HS-27A (cell line): ENCODE measurements at places on chromosomes 6 and 20.

- no peak for DNase-seq
Observed at GRCh38 chr6:16698162-16698533, 63.1 kb downstream of the ATXN1 start.

GRCh38 chr6:5967594-5967993 lies 39.1 kb downstream of the NRN1 start:
- DNase-seq = no peak

GRCh38 chr20:15699431-15700146 lies 873.7 kb downstream of the KIF16B start:
- DNase-seq = no peak

GRCh38 chr6:108730635-108731515 lies 117.3 kb upstream of the ARMC2 start:
- DNase-seq = no peak

GRCh38 chr6:14692208-14692607 lies 553.7 kb upstream of the JARID2 start:
- no peak for DNase-seq

DNA sequence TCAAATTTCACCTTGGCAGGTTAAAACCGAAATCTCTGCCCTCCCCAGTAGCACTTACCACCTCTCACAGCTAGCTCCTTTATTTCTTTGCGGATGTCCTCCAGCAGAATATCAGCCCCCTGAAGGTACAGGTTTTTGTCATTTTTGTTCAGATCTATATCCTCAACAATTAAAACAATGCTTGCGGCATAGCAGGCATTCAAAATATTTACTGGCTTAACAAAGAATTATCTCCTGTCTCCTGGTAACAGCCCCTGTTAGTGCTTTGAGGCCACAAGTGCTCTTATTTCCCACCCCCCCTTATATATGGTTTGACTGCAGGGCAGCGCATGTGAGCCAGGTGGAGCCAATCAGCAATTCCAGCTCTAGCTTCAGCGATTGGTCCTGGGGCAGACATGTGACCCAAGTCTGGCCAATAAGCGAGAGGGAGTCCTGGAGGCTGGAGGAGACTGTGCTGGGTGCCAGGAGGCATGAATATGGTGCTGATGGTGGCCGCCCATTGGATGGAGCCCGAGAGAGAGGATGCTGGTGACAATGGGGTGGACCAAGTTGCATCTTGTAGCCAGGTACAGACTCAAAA lies 21.0 kb downstream of the SULF2 start:
- no peak for DNase-seq

GRCh38 chr6:114939630-114940029 lies 596.8 kb upstream of the HS3ST5 start:
- no peak for DNase-seq

- no peak for DNase-seq
Observed at GRCh38 chr20:46905364-46906125, 10.9 kb downstream of the EYA2 start.

- no peak for DNase-seq
Observed at GRCh38 chr20:2303673-2304072, 7.9 kb downstream of the TGM3 start.

GRCh38 chr20:39195582-39196021 lies 233.5 kb downstream of the DHX35 start:
- DNase-seq = no peak

DNA sequence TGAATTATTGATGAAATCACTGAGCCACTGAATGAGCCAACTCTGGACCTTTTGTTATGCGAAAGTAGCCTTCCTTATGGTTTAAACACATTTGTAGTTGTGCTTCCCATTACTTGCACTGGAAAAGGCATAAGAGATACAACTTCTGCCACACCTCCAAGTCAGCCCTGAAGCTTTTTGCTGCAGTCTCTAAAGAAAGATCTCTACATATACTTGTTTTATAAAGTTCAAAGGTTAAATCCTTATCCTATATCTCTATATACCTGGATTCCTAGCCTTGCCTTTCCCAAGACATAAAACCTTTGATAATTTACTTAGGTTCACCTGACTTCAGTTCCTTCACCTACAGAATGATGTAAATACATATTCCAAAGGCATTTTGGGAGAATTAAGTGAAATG lies 132.0 kb downstream of the PTPRK start:
- no peak for DNase-seq

DNA sequence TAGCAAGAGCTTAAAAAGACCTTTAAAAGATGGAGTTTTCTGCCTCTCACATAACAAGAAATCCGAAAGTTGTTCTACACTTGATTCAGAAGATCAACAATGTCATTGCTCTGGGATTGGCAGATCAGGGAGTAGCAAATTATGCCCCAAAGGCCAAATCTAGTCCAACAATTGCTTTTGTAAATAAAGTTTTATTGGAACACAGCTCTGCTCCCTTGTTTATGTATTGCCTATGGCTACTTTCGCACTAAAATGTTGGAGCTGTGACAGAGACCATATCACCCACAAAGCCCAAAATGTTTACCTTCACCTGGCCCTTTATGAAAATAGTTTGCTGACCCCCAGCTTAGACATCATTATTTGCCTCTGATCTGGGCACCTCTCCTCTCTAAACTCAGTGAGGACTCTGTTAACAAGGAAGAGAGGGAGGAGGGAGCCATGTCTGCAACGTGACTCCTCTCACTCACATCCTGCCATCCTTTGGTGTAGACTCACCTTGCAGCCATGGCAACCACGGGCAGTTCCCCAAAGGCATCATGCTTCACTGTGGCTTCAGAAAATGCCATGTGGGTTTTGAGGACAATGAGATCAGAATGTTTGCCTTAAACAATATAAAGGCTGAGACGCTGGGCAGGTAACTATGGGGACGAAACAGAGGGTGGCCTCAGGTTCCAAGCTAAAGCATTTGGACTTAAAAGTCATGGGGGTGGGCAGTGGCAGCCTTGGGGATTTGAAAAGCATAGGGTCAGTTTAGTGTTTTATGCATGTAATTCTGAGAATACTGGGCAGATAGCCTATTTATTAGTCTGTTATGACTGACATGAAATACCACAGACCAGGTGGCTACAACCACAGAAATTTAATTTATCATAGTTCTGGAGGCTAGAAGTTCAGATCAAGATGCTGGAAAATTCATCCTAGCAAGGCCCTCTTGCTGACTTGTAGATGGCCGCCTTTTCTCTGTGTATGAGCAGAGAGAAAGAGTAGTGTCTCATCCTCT lies 149.7 kb upstream of the TNFAIP3 start:
- DNase-seq = no peak

DNA sequence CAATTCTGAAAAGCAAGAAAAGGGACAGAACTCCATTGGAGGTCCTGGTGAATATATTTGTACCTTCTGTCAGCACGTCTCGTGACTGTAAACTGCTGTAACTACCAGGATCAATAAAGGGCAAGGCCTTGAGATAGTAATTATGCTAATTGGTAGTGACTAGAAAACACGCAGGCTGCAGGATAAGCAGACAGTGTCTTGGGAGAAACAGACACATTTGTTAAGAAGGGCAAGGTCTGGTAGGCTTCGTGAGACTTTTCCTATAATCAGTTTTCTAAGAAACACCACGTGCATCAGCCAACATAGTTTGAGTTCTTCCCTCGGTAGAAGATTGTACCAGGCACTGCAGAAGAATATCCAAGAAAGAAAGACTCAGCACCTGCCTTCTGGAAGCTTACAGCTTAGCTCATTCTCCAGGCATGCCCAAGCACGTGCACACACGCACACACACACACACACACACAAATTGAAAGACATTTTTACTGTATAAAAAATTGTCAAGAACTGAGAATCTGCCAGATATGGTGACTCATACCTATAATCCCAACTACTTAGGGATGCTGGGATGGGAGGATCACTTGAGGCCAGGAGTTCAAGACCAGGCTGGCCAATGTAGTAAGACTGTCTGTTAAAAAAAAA lies 167.0 kb upstream of the SASH1 start:
- DNase-seq = no peak

DNA sequence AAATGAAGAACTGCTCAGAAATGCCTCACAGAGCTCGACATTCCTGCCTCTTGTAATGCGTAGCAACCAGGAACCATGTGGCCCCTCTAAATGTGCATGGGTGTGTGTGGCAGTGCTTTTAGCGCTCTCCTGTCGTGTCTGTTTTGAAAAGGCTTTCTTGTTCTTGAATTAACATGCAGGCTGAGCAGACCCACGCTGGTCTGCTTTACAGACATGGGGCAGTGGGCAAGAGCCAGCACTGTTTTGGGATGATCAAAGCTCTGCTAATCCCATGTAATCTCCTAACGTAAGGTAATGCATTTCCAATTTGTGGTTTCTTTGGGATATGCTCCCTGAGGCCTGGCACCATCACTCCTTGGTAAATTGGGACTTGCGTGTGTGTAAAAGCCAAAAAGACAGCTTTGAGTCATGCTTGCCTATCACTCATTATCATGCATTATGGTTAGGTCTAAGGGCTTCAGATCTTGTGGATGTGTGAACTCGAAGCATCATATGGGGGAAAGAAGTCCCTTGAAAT lies 11.8 kb downstream of the RIPOR2 start:
- DNase-seq = no peak

GRCh38 chr20:34522969-34523871 lies 7.0 kb downstream of the DYNLRB1 start:
- DNase-seq = peak; percentile 52

DNA sequence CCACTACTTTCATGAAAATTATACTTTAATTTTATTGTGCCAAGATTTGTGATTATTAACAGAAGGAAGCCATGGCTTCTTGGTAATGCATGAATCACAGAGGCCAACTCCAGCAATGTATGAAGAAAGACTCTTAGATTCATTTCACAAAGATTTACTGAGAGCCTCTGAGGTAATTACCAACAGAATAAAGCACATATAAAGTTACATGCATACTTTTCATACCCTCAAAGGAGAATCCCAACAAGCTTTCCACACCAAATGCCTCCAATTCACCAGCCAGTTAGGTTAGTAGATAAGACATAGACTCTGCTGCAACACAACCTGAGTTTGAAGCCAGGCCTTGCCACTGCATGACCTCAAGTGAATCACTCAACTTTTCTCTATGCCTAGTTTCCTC lies 41.9 kb downstream of the HBS1L start:
- no peak for DNase-seq
